MV-4-11 (cell line): ENCODE measurements at places on chromosomes 2 and 18.

GRCh38 chr2:226850024-226850423, 14.2 kb downstream of the RHBDD1 start:
- DNase-seq, result no peak

DNA sequence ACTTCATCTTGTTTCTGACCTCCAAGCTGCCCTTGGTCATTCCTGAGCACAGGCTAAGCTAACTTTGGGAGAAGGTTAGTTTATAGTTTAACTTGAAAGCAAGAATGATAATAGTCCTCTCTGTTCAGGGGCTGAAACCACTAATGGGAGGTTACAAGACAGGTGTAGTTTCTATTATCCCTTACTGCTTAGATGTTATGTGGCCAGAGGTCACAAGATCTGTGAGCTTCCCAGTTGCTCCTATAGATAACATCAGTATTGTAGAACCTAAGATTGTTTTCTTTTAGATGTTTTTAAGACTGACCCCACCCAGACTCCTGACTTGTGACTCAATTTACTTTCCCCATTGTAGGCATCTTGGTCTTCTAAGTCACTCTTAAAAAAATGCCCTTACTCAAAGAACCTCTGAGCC, 94.8 kb upstream of the LPIN2 start:
- DNase-seq, result no peak

GRCh38 chr18:52236131-52236530, 103.9 kb upstream of the DCC start:
- DNase-seq, result no peak

DNA sequence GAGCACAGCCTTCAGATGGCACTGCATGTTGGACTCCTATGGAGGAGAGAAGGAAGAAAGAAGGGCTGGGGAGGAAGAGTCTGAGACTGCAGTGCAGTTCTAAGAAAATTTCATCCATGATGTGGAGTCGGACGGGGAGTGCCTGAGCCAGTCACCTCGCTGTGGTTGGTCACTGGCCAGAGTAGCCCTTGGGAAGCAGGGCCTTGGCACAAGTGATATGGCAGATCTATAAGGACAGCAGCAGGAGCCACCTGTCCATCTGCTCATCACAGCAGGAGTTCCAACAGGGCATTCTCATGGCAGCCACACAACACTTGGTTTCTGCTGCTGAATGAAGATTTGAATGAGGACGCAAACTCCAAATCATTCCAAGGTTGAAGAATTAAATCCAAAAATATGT, 314.8 kb downstream of the CYP26B1 start:
- no peak for DNase-seq

DNA sequence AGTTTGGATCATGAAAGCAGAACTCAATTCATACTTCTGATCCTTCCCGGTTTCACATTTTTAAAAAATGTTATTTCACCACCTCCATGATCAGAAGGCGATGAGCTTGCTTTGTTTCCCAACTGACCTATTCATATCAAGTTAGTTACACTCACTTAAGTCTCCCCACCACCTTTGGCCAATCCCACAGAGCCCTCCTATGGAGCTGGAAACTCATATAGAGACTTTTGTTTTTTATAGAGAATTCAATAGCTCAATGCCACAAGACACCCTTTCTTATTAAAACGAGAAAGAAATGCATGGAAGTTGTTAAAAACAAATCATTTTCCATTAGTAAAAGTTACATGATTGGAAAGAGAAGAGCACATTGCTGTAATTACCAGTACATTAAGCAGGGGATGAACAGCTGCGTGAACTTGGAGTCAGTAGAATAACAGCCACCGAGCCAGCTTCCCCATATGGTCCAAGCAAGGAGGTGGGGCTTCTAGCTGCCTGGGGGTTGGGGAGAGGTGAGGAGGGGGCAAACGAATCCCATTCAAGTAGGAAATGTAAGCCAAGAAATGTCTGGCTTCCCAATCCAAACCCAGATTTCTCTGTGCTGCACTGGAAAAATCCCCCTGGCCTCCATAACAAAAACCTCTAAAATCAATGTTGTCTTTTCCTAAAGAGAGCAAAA, 614.5 kb downstream of the IRS1 start:
- no peak for DNase-seq
